ENCODE measurements at places on chromosomes 3 and 15.
A peak's percentile ranks its signal among the peaks of the same experiment; 100 is the strongest.

GRCh38 chr3:140922634-140923033, 19.0 kb upstream of the SLC25A36 start:
- DNase-seq, result no peak

- DNase-seq, result no peak
These were observed 35.0 kb downstream of the ALCAM start for GRCh38 chr3:105401691-105402149.

- no peak for DNase-seq
These were observed 172.6 kb upstream of the UMPS start for GRCh38 chr3:124557433-124558232.

GRCh38 chr3:150248116-150248887, 159.8 kb upstream of the TSC22D2 start:
- DNase-seq, result no peak

DNA sequence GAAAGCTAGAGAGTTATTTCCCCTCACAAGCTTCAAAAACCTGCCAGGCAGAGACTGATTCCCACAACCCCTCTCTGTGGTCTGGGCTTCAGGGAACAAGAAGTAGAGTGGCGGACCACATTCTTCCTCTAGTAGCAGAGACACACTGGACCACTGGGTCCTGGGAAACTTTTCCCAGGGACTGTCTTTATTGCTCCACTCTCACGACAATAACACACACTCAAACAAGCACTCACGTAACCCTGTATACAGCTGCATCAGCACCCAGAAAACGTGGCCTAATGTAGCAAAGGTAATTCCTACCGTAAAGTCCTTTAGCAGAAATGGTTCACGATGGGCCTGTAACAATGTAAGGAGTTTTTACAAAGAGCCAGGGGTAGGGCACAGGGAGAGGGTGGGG, 27.6 kb downstream of the CPOX start:
- DNase-seq, result no peak

GRCh38 chr3:160804762-160805161, 48.7 kb downstream of the PPM1L start:
- DNase-seq, result no peak

DNA sequence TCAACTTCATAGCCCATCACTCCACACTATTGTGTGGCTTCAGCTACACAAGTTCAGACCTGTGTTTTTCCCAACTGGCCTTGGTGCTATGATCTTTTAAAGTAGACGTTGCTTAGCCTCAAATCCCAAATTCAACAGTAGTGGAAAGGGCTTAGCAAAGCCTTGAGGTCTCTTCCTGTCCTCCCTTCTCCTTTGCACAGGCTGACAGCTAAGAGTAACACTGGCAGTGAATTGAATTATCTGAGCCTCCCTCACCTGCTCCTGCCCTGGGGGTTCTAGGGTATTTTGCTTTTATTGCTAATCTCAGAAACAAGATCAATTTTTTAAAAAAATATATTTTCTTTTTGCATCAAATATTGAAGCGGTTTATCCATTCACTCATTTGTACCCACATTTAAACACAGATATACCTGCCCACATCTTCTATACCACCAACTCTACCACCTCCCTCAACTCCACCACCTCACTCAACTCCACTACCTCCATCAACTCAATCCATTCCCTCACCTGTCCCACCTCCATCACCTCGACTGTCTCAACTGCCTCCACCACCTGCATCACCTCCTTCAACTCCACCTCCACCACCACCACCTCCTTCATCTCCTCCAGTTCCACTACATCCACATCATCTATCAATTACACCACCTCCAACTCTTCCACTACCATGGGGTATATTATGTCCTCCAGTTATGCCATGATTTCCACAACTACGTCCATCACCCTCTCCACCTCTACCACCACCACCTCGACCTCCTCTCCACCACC, 10.1 kb upstream of the FGD5 start:
- no peak for DNase-seq

GRCh38 chr3:160676547-160677303, at the start of gene ARL14:
Gene ARL14 (plus strand): TSS chr3:160677160. CDS start chr3:160677347, 187 bp downstream.
- no peak for DNase-seq

DNA sequence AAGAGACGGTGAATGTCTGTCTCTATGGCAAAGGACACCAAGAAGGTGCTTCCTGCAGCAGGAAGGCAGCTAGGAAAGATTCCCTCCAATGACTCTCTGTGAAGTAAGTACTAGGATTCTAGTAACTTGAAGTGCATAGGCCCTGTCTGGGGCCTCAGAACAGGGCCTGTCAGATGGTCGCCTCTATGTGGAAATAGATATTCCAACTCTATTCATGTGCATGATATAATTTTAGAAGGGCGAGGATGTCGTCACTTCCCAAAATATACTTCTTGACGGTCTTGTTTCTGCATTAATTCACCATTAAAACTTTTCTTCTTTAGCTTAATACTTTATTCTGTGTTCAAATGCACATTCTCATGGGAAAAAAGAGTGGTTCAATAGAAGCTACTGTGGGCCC, 167.0 kb downstream of the TLE3 start:
- no peak for DNase-seq

- DNase-seq, result no peak
These were observed 88.6 kb upstream of the HERC1 start for GRCh38 chr15:63922261-63922904.

- no peak for DNase-seq
These were observed 124.4 kb upstream of the CGNL1 start for GRCh38 chr15:57251941-57252340.

GRCh38 chr3:113242096-113242581, 30.8 kb downstream of the BOC start:
- no peak for DNase-seq

- no peak for DNase-seq
These were observed 504.9 kb upstream of the SEMA6D start for GRCh38 chr15:47212222-47213010.

- peak; percentile 25 for DNase-seq
These were observed 2.6 kb downstream of the FAM43A start for GRCh38 chr3:194688200-194688740.

DNA sequence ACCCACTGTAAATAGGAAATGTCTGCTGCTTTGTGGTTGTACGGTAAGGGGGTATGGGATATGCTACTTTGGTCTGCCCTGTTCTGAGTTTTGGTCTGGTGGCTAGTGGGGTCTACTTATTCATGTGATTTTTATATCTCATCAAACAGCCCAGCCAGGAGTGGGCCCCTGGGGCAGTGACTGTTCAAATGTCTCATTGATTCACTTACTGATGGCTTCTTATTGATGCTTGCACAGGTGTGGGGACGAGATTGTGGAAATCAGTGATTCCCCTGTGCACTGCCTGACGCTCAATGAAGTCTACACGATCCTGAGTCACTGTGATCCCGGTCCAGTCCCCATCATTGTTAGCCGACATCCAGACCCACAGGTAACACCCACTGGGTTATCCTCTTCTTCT, 38.5 kb downstream of the STARD5 start:
- DNase-seq, result no peak

DNA sequence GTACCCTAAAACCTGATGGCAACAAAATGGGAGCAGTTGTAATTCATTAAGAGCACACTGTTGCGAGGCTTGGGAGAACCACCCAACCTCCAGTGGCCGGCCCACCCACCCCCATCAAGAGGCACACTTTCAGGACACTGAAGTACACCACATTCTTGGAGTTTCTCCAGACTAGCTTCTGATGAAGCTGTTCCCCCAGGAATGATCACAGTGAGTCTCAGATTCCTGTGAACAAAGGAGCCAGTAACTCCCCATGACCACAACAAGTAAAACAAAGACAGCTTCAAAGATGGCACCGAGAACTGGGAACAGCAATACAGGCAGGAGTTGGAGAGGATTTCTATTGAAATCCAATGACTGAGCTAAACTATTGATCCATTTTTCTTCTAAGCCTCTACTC, 126.0 kb downstream of the ST8SIA2 start:
- no peak for DNase-seq

DNA sequence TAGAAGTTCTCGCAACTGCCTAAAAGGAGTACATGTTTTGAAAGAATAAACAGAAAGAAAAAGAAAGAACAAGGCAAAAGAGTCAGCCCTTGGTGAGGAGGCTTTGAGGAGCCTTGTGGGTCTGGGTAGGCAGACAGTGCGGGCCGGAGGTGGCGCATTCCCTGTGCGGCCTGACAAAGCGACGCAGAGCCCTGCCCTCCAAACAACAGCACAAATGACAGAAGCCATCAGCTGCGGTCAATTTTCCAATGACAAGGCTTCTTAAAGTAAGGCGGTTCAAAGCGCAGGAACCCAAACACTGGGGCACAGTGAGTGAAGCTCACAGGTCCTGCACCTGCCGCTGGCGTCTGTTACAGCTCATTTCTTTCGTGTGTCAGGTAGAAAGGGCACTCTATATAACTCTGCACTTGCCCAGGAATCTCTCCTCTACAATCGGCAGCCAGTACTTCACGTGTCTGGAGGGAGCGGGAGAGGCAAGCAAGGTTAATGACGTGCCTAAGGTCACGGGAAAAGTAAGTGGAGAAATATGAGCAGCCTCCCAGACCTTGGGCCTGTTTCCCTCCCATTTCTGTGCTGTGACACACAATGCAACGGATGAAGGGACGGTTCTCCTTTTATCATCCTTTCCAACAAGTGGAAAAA, 178.1 kb downstream of the OPA1 start:
- DNase-seq, result no peak

GRCh38 chr3:128007033-128007424, 45.2 kb upstream of the SEC61A1 start:
- no peak for DNase-seq

DNA sequence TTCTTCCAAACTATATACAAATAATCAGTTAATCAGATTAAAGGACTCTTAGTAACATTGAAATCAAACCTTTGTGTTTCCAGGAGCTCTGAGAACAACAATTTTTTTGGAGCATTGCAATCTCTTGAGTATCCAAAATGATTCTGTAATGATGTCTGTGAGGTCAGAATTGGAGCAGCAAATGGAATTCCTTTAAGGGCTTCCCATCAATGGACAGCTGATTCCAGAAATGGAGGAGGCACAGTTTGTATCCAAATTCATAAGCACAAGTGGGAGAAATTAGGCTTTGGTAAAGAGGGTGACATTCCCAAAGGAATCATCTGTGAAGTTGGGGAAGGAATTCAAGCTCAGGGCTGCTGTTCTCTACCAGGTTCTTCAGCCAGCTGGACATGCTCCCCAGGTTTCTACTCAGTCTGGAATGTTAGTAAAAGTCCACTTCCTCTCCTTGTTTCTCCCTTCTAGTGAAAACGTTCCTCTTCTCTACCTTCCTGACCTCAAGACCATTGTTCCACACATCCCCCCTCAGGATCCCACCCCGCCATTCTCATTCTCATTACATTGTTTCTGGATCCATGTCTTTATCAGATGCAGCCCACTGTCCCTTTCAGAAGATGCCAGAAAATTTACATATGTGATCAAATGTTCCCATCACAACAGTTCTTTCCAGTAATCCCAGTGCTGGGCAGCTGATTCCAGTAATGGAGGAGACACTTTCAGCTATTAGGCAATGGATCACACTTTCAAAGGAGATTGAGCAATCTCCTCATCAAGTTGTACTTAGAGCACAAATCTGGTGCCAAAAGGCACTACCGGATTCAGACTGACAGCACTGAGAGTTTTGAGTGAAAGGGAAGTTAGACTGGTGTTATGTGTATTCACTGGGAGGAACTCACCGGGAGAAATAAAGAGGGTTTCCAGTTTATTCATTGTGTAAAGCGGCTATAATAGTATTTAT, 391.3 kb upstream of the TPRG1 start:
- DNase-seq, result no peak

DNA sequence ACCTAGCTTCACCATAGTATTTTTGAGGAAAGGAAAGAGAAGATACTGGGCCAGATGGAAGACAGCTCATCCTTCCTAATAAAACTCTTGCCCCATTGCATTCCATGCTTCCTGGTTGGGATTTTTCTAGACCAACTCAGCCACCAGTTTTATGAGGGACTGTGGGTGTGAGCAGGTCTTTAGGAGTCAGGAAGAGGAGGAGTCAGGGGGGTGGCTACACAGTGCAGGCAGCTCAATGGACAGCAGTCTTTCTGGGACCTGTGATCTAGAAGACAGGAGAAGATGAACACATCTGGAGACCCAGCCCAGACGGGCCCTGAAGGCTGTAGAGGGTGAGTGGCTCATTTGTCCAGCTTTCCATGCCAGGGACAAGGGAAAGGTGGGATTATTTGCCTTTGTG, at the start of gene NOX5:
Gene NOX5, plus strand, starts transcription at position 242 of the 400 bp plus-strand sequence. Its CDS starts 41 bp downstream, at position 283.
- DNase-seq, result no peak

- DNase-seq, result no peak
These were observed 859 bp downstream of the RORA start for GRCh38 chr15:61227950-61228936.

- no peak for DNase-seq
These were observed 14.3 kb downstream of the PARP14 start for GRCh38 chr3:122694966-122695365.

DNA sequence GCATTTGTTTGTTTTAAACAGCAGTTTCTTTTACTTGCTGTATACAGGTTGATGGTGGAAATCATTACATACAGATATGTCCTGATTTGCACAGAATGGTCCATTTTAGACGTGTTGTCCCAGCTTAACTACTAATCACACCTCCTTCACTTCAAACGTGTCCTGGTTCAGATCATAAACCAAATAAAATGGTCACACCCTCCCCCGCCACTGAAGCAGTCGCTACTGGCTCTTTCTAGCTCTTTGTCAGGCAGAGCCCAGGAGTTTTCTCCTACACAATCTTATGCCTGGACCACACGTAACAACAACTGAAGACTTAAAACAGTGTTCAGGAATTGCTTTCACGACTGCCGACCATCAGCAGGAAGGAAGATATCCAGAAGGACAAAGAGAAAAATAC, 73.6 kb downstream of the MESD start:
- no peak for DNase-seq

GRCh38 chr3:175346573-175347356, 487.6 kb downstream of the NAALADL2 start:
- no peak for DNase-seq

DNA sequence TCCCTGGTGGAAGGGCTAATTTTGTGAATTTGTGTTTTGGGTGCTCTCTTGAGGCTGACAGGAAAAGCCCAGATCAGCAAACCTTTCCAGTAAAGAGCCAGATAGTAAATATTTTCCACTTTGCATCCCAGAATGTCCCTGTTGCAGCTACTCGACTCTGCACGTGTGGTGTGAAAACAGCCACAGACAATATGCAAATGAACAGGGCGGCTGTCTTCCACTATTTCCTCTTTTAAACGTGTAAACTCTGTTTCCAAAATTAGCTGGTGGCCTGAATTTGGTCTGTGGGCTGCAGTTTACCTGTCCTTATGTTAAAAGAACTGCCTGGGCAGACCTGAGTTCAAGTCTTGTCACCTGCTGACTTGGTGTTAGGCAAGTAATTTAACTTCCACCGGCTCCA, 202.7 kb downstream of the EDEM1 start:
- no peak for DNase-seq

- DNase-seq, result peak; percentile 21
These were observed 504.2 kb upstream of the PROK2 start for GRCh38 chr3:72288955-72289691.

DNA sequence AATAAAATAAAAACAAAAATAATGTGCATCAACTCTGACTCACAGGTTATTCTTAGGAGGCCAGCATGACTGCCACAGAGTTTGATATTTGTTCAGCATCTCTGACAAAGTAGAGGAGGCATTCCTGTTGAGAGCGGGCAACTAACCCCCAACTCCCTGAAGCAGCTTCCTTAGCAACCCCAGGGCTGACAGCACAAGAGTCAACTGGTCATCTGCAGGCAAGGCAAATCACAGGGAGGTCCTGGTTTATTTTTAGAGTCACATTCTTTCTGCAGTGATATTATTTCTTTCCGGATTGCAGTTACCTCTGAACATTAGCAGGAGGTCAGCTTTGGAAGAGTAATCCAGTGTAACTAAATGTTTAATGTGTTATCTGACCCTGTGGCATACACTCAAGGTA, 273.0 kb downstream of the PLCL2 start:
- no peak for DNase-seq

GRCh38 chr15:56411122-56411749, 46.0 kb downstream of the TEX9 start:
- DNase-seq, result no peak

All from stimulated activated CD4-positive, alpha-beta T cell treated with anti-CD3 and anti-CD28 coated beads, Interleukin-4, amount 100 ng/mL, for 1 hour (primary cell).